Activated T-helper 9 cell treated with anti-CD3 and anti-CD28 coated beads, Interleukin-2, amount 50 U/mL, for 16 hours (primary cell): ENCODE measurements at places on chromosomes 16 and 17.

- DNase-seq, result no peak
Measured at GRCh38 chr16:87264634-87265033, 52.6 kb downstream of the C16orf95 start.

DNA sequence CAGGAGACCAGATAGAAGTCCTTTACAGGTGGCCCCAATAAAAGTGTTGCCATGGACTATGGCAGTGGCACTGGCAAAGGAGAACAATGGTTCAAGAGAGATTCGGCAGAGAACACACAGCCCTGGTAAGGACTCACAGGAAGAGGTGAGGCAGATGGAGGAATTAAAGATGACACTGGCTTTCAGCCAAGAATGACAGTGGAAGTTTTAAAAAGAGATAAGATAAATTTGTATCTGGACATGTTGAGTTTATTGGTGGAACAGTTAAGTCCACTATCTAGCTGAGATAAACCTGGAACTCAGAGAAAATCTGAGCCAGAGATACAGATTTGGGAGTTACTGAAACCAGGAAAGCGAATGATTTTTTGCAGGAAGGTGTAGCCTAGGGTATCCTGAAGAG lies 20.1 kb downstream of the CMC2 start:
- DNase-seq, result no peak

DNA sequence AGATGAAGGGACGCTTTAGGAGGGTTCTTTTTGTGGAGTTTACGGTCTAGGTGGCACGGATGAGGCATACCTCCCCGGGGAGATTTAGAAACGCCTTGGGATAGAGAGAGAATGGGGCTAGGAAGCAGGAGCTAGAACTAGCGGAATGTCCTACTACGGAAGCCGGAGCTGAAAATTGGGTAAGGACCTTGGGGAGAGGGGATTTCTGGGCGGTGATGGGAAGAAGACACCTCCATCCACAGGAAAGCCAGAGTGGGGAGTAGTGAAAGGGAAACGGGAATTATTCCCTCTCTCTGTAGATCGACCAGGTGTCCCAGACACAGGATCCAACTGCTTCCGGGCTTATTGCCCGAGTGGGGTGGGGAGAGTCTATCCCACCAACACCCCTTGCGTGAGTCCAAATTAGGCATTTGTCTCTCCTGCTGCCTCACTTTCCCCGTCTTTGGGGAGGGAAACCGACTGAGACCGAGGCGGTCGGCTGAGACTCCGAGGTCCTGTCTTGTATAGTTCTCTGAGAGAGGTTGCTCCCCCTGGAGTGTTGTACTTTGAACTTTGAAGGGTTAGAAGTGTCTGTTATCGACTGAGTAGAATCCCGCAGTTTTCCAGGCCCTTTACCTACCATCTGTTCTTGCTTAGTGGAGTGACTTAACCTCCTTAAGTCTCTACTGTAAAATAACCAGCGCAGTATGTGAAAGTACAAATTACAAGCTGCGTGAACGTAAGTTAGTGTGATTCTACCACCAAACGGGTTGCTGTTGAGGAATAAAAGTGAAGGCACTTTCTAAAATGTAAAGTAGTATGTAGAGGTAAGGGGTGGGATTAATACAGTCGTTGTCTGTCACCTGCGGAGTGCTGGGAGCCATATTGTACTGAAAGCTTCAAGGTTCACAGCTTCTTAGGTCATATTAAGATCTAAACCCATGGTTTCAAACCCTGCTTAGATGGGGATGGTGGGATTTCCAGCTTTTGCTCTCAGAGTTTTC lies 1.0 kb downstream of the RSPRY1 start:
- no peak for DNase-seq

- DNase-seq, result no peak
Measured at GRCh38 chr17:45948498-45948880, 50.6 kb upstream of the STH start.

DNA sequence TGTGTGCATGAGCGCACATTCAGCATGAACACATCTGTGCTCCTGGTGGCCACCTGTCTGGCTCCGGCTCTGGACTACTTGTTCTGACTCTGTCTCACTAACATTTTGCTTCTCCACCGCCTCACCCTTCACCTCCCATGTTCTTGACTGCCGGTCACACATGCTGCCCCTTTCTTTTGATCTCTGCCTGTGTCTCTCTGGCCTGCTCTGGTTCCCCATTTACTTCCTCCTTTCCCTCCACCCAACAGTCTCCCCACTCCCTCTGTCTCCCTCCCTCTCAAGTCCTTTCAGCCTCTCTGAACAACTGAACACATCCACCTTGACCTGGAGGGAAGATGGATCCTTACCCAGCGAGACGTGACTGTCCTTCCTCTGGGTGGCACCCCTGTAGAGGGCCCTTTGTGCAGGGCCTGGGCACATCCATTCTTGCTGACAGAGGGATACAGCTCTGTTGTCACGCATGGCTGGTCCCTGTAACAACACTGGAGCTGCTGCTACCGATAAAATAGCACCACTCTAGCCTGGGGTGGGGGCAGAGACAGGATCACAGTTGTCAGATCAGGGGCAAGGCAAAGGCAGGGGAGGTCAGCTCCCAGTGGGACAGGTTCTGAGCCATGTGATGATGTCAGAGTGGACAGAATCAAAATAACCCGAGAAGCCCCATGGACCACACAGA lies 11.0 kb downstream of the ZSCAN32 start:
- no peak for DNase-seq

GRCh38 chr17:66649818-66650543 lies 184.9 kb upstream of the CACNG5 start:
- DNase-seq, result no peak

- DNase-seq, result no peak
Measured at GRCh38 chr16:8026450-8026849, 563.9 kb downstream of the TMEM114 start.

- no peak for DNase-seq
Measured at GRCh38 chr16:23505180-23505665, 5.1 kb downstream of the GGA2 start.

- DNase-seq, result no peak
Measured at GRCh38 chr16:55628306-55628968, 27.4 kb upstream of the SLC6A2 start.

GRCh38 chr17:4146641-4147040 lies 3.6 kb downstream of the CYB5D2 start:
- DNase-seq, result no peak

DNA sequence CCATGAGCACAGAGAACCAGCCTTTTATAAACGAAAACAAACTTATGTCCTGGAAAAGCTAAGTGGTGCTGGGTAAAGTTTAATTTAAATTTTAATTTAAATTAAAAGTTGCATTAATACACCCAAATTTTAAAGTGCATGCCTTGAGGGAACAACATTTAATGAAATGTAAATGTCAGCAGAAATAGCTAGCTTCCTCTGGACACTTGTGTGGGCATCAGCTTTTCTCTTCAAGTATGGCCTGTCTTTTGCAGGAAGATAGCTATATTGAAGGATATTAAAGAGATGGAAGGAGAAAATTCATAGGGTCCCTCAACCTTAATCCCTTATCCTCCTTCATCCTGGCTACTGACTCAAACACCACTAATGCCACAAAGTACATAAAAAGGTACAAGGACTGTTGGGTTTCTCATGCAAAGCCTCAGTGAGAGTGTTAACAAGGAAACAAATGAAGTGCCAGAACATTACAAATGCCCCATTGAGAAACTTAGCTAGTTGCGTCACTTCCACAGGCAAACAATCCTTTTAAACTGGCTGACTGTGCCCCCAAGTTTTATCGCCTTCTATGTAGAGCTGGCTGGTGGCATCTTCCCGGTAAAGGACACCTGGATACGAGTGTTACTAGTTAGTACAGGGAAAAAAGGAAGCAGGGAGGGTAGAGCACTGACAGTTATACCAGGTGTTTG lies 14.1 kb downstream of the PHF12 start:
- no peak for DNase-seq

DNA sequence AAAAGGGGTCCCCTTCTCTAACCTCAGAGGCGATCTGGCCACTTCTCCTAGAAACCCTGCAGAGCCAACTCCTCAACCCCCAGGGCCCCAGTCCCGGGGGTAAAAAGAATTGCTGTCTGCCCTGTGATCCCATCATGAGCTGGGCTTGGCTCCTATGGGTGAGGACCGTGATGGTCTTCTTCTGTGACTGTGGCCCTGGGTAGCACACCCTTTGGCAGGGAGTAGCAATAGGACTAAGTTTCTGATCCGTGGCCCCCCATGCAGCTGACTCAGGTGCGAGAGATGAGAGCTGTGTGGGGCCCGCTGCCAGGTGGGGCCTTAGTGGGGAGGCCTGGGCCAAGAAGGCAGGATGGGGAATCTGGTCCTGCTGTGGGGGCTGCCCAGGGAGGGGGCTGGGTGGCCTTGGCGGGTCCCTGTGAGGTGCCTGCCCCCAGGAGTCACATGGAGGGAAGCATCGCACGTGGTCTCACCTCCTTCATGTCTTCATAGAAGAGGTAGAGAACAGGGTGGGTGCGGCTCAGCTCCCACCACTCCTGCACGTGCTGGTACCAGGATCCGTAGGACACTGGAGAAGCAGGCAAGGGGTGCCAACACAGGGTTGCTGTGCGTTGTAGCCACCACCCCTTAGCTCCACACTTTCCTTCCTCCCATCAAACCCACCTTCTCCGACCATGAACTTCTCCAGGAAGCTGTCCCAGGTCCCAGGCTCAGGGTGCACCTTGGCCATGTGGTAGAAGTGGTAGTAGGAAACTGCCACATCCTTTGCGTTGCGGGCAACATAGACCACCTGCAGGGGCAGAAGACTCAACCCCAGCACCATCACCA lies 3.3 kb downstream of the SULT1A1 start:
- no peak for DNase-seq

DNA sequence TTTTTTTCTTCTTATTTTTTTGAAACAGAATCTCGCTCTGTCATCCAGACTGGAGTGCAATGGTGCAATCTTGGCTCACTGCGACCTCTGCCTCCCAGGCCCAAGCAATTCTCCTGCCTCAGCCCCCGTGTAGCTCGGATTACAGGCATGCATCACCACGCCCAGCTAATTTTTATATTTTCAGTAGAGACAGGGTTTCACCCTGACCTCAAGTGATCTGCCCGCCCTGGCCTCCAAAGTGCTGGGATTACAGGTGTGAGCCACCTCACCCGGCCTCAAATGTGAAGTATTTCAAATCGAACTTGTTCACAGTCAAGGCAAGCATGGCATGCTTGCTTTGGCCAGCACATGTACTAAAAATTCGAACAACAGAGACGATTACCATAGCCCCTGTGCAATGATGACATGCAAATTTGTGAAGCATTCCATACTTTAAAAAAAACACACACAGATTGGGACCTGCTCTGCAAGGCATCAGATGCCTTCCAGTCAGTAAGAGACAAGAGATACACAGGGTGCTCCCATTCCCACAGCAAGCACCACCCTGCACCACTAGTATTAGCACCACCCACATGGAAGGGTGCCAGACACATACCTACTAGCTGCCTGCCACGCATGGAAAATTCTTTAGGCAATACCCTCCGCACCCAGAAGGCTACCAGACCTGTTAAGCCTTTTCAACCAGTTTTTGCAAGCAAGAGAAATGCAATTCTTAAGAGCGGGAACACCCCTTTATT lies 47.2 kb downstream of the ANKRD11 start:
- no peak for DNase-seq

DNA sequence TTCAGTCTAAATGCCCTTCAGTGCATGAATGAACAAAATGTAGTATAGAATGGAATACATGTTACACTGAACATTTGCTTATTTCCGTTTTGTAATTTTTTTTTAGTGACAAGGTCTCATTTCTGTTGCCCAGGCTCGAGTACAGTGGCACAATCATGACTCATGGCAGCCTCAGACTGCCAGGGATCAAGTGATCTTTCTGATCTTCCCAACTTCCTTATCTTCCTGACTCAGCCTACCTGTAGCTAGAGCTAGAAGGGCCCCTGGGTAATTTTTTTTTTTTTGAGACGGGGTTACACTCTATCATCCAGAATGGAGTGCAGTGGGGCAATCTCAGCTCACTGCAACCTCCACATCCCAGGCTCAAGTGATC lies 7.3 kb upstream of the SLX4 start:
- DNase-seq, result no peak

DNA sequence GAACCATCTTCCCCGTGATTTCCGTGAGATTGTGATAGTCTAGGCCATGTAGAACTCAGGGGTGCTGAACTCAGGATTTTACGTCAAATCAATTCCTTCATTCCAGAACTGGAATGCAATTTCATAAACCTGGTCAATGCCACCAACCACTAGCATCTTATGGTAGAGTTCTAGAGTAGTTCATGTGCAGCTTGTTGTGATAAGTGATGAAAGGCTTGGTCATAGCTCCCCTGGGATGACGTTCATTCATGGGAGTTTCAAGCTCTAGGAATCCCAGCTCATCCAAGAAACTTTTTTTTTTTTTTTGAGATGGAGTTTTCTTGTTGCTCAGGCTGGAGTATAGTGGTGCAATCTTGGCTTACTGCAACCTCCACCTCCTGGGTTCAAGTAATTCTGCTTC lies 3.7 kb upstream of the DPEP2 start:
- no peak for DNase-seq

DNA sequence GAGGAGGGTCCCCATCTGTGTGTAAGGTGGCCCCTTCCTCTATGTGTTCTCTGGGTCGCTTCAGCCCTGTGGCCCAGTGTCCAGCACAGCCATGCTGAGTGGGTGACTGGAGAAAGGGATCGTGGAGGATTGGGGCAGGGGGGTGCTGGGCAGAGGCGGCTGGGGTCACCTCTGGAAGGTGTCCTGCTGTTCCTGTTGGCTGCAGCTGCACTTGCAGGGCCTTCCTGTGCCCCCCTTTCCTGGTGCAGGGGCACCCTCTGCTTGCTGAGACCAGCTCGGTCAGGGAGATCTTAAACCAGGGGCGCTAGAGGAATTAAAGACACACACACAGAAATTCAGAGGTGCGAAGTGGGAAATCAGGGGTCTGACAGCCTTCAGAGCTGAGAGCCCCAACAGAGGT lies 11.1 kb downstream of the IL32 start:
- no peak for DNase-seq

DNA sequence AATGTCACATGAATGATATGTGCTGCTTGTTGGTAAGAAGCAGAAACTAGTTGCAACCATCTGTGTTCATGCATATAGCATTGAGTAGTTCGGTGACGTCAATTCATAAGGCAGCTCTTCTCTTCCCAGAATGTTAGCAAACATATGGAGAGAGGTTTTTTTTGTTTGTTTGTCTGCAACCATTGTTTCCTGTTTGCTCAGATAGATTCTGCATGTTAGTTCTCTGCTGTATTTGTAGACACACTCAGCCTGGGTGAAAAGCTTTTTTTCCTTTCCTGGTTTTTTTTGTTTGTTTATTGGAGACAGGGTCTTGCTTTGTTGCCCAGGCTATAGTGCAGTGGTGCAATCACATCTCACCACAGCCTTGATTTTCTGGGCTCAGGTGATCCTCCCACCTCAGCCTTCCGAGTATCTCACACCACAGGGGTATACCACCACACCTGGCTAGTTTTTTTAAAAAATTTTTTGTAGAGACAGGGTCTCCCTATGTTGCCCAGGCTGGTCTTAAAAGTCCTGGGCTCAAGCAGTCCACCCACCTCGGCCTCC lies 16.7 kb downstream of the WSB1 start:
- no peak for DNase-seq
